ENCODE measurements at places on chromosomes 12 and 14. TPM values are rescaled to one million over a fixed set of nuclear protein-coding genes. Genes with fewer than 3 reads are reported as not detected.

- DNase-seq, result no peak
Measured at GRCh38 chr14:94363151-94363624, 25.2 kb downstream of the SERPINA1 start.

DNA sequence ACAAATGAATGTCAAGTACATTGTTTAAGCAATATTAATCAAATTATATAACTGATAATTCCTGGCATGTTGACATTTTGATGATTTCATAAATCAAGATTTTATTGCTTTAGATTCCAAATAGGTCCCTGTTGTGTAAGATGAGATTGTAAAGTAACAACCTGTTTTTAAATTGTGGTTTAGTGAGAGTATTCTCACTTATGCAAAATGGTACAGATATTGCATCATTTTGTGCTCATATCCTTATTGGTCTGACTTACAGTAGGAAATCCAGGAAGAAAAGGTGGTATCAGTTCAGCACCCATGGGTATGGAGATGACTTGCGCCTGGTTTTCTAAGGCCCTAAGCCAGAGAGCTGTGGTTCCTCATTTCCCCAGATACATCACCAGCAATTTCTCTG lies 165.5 kb downstream of the KIF21A start:
- DNase-seq, result no peak

- DNase-seq, result no peak
Measured at GRCh38 chr12:6018265-6018664, 73.2 kb upstream of the ANO2 start.

GRCh38 chr12:57626921-57627445 lies 6.0 kb downstream of the B4GALNT1 start:
- no peak for DNase-seq

GRCh38 chr12:125564753-125565152 lies 499.5 kb downstream of the AACS start:
- DNase-seq, result no peak

DNA sequence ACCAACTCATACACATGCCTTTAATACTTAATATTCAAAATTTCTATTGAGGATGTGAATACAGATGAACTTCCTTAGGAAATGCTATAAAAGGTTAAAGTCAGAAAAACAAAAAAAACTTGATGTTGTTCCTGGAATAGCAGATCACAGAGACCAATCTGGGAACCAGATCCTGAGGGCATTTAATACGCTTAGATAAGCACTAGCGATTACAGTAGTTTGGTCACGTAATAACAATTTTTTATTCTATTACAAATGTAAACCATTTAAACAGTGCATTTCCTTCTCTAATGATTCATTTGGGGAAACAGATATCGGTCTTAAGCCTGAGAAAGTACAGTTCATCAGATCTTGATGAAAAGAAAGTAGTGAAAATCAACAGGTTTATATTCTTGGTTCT lies 30.8 kb upstream of the ABCC9 start:
- no peak for DNase-seq

DNA sequence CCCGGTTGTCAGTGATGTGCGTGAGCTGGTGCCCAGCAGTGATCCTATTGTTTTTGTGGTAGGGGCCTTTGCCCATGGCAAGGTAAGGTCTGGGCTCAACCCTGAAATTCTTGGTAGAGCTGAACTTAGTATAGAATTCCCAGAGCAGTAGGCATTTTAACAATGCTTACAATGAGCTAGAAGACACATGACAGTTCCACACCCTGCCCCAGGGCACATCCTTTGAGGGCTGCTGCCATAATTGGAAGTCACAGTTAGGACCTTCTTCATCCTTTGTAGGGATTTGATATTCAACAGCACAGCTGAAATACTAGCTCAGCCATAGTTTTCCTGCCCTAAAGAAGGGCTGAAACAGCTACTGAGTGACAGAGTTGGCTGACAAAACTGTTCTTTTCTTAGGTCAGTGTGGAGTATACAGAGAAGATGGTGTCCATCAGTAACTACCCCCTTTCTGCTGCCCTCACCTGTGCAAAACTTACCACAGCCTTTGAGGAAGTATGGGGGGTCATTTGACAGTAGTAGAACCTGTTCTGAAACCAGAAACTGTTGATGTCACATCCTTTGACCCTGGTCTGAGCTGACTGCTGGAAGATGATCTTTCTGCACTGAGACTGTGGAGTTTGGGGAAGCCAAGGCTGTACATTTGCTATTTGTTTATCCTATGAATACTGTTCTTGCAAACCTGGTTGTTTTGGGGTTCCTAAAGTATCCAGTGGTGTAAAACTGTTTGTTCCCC lies 4.8 kb downstream of the EMG1 start:
- DNase-seq, result no peak

GRCh38 chr14:61234215-61234916 lies 46.8 kb downstream of the TMEM30B start:
- no peak for DNase-seq

DNA sequence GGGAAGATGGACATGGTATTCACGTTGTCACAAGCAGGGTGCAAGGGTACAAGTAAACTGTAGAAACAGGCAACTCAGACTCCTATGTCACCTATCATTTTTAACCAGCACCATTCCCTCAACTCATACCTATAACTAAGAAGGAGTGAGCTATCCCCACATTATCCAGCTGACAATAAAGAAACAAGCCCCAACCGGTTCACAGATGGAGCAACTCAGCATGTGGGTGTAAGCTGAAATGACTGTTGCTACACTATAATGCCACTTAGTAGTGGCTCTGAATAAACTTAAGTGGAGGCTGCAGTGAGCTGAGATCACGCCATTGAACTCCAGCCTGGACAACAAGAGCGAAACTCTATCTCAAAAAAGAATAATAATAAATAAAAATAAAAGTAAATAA lies 829.5 kb upstream of the MDGA2 start:
- no peak for DNase-seq

DNA sequence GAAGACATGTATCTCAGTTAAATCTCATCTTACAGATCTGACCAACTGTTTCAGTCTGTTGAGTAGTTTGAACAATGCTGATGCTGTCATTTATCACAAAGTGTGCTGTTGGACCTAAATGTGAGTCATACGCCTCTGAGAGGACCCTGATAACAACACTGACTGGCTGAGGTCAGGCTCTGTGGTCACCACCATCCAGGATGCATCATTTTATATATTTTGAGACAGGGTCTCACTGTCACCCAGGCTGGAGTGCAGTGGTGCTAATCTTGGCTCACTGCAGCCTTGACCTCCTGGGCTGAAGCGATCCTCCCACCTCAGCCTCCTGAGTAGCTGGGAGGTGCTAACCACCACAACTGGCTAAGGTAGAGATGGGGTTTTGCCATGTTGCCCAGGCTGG lies 181.0 kb upstream of the RGS6 start:
- no peak for DNase-seq

The OTOGL gene
- total RNA-seq, result 0.20 TPM

The AQP5 gene
- 1.6 TPM for total RNA-seq

Data from mucosa of gallbladder (tissue), 1 donor.